ENCODE measurements at places on chromosomes 5 and 9. TPM values are rescaled to one million over a fixed set of nuclear protein-coding genes. Genes with fewer than 3 reads are reported as not detected.

AJM1 gene
- total RNA-seq: 3.0 TPM

DMAC1 gene
- 30.7 TPM for total RNA-seq

CDKN2A gene
- total RNA-seq: not detected

IL5 gene
- total RNA-seq: not detected

SV2C gene
- total RNA-seq: 0.04 TPM

BTNL8 gene
- total RNA-seq: 0.48 TPM

SPINK5 gene
- total RNA-seq: 2.3 TPM

CCDC183 gene
- 2.3 TPM for total RNA-seq

CDH9 gene
- total RNA-seq: not detected

CCDC187 gene
- not detected for total RNA-seq

TSC1 gene
- 27.6 TPM for total RNA-seq

TNFSF8 gene
- 0.22 TPM for total RNA-seq

NRG2 gene
- 1.8 TPM for total RNA-seq

MGAT1 gene
- 130 TPM for total RNA-seq

SLC6A18 gene
- total RNA-seq: not detected

CARD9 gene
- total RNA-seq: 1.1 TPM

TMEM252 gene
- not detected for total RNA-seq

LRRC8A gene
- total RNA-seq: 45.3 TPM

ARHGEF39 gene
- not detected for total RNA-seq

CCDC192 gene
- total RNA-seq: not detected

CRHBP gene
- total RNA-seq: 10.3 TPM

DND1 gene
- 0.51 TPM for total RNA-seq

DTWD2 gene
- 13.1 TPM for total RNA-seq

PCDH12 gene
- total RNA-seq: 8.8 TPM

TMEM215 gene
- total RNA-seq: not detected

S100Z gene
- total RNA-seq: not detected

OBP2B gene
- not detected for total RNA-seq

GNA14 gene
- total RNA-seq: 4.3 TPM

TPPP gene
- total RNA-seq: 15.7 TPM

ENHO gene
- total RNA-seq: not detected

CCDC171 gene
- 1.4 TPM for total RNA-seq

Measured in right atrium auricular region (tissue), 2 donors.